ENCODE measurements at places on chromosomes 7 and 10.

GRCh38 chr10:70458329-70459060 lies 17.0 kb upstream of the NODAL start:
- DNase-seq = peak; percentile 43

- DNase-seq = no peak
These were observed 36.2 kb downstream of the PDE1C start for GRCh38 chr7:32034052-32034451.

GRCh38 chr7:29127527-29127926 lies 18.8 kb downstream of the CPVL start:
- no peak for DNase-seq

DNA sequence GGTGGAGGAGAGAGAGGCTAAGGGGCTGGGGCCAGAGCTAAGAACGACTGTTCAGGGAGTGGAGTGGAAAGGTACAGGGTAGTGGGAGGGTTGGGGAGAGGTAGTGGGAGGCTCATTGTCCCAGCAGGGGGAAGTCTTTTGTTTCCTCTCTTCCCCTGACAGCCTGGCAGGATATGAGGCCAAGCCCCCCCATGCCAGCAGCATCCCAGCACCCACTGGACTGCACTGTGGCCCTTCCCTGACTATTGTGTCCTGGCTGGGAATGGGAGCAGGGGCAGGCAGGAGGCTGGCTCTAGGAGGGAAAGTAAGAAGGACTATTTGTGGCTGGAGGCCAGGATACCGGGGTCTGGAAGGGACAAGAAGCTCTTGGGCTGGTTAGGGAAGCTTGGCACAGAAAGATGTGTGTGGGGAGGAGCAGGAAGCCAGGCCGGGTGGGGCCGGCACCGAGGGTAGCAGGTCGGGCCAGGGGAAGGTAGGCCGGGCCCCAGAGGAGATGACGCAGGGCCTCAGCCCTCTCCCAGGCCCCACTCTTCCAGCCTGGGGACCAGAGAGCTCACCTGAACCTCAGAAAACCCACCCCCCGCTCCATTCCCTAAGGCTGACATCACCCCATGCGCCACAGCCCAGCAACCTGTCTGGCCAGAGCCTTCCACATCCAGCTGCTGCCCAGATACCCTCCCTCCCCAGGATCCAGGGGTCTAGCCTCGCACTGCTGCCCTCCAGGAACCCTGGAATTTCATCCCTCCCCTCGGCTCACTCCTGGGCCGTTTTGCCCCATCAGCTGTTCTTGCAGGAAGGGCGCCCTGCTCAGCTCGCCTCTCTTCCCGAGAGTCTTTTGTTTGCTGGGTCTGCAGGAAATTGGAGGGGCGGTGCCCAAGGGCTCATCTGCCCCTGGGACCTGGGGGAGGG lies 8.8 kb upstream of the EPHB4 start:
- no peak for DNase-seq

GRCh38 chr7:151872531-151873401 lies 4.1 kb downstream of the PRKAG2 start:
- DNase-seq = no peak

GRCh38 chr7:66867198-66867790 lies 53.7 kb upstream of the TMEM248 start:
- no peak for DNase-seq

DNA sequence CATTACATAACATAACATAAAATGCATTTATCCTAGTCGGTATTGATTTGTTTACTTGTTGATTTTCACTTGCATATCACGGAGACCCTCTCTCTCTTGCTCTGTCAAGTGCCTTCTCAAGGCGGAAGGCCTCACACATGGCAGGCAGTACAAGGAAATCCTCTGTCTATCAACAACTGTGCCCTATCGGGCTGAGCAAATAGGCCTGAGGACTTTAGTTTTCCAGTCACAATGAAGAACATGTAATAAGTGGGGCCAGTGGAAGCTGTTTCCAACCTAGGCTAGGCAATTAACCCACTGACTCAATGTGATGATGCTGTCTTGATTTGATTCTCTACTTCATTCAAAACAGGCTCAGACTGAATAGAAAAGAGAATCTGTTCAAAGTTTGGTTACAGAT lies 44.9 kb upstream of the KMT2C start:
- no peak for DNase-seq

- DNase-seq = no peak
These were observed 110.1 kb downstream of the ARID5B start for GRCh38 chr10:62011558-62011957.

GRCh38 chr7:11436316-11436715 lies 395.7 kb downstream of the THSD7A start:
- no peak for DNase-seq

GRCh38 chr7:100353685-100354330 lies 4.1 kb upstream of the PILRB start:
- no peak for DNase-seq

GRCh38 chr7:27179503-27180430 lies 5.3 kb downstream of the HOXA11 start:
- peak; percentile 78 for DNase-seq

- peak; percentile 16 for DNase-seq
These were observed 384 bp downstream of the DCLRE1C start for GRCh38 chr10:14953424-14954000.

- no peak for DNase-seq
These were observed 213.6 kb upstream of the TBX20 start for GRCh38 chr7:35467456-35467978.

DNA sequence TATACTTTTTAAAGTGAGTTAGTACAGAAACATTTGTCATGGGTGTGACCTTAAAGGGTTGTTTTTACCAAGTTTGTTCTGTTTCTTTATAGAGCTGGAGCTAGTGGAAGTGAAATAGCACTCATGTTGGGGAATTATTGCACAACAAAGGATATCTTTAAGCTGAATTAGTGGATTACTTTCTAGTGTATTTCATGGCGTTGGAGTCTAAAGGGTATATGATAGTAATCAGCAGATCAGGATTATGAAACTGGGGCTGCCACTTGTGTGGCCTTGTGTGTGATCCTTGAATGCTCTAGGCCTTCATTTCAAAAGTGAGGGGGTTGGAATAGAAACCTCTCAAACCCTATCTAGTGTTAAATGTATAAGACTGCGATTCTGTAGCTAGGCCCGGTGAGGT lies 123.6 kb downstream of the LYZL1 start:
- no peak for DNase-seq

DNA sequence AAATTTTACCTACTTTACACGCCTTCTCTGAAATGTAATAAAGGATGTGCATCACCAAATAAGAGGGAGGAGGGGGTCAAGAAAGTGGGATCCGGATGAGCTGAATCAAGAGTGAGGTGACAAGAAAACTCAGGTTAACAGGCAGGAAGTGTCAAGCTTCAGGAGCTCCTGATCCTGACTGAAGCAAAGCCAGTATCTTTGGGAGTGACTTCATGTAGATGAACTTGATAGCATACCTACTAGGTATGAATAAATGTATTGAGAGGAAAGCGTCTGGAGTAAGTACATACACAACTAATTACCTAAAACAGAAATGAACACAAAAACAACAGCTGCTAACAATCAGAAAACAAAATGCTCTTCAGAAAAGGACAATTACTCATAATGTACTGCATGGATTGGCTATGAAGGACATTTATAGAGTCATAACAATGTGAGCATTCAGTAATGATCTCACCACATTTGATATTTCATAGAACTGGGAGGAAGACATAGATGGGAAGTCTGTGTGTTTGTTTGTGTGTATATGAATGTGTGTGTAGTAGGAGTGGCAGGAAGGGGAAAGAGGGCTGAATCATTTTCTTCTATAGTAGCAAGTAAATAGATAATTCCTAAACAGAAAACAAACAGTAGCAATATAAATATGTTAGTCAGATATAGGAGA lies 29.4 kb downstream of the PRKG1 start:
- DNase-seq = no peak

DNA sequence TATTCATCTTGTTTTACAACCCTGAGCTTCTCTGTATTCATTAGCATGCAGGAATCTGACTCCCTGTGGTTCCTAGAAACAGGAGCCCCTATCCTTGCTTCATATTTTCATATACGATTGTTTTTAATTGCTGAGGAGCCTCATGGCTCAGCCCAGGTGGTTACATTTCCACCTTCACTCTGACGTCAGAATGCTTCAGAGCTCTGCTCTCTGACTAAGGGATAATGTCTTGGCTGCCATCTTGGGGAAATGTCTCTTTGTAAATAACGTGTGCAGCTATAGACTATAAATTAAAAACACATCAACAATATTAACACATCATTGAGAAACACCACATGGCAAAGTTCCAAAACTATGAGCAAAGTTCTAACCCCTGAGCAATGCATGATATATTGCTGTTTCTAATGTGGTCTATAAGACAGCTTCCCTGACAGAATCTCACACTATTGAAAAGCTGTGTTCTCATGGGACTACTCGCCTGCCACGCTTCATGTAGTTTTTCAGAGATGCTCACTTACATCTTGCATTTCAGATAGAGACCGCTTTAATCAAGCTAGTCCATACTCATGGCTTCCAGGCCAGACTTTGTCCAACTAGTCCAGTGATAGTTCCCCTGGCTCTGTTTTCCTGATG lies 227.0 kb downstream of the SORCS3 start:
- no peak for DNase-seq

- no peak for DNase-seq
These were observed 127.1 kb upstream of the SVIL start for GRCh38 chr10:29761916-29762315.

DNA sequence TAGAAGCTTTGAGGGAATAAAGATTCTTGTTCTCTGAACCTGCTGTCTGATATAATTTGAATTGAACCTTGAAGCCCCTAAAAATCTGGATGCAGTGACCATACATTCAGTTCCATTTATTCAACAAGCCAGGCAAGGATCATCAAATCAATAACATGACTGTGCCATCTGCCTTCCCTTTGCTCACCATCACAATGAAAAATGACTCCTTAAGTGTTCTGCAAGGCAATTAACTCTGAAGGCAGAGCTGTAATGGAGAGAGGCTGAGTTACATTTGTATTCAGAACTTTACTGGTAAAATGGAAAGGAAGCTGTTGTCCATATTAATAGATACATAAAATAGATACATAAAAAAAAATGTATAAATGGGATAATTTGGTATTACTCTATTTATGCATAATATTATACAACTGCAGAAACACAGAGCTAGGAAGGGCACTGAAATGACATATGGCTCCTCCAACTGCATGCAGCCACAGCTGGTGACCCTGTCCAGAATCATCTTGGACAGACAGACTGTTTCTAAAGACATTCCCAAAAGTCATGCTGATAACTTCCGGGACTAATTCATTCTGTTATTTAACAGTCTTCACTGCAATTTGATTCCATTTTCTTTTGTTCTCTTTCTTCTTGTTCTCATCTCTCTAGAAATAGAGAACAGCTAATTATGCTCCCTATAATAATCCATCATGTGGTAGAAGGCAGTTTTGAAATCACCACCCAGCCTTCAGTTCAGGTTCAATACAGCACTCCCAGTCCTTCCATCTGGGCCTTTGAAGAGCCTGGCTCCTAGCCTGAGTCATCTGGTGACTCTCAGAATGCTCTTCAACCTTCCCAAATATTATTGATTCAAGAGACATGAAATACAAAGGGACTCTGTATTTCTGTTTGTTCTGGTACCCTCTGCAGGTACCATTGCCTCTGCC lies 412.6 kb downstream of the GFRA1 start:
- DNase-seq = no peak

DNA sequence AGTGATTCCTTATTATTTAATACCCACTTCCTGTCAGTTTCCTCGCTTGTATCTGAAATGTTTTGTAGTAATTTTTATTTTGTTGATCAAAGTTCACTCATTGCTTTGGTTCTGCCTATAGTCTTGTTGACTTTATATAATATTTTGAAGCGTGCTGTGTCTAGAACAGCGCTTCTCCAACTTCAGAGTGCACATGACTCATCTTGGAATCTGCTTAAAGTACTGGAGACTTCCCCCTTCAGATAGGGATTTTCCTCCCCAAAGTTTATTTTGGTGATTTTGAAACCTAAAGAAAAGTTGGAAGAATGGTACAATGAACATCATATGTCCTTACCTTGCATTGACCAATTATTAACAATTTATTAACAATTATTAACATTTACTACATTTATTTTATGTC lies 5.8 kb downstream of the COMTD1 start:
- no peak for DNase-seq

- DNase-seq = no peak
These were observed 51.7 kb downstream of the PROSER2 start for GRCh38 chr10:11874568-11875493.

DNA sequence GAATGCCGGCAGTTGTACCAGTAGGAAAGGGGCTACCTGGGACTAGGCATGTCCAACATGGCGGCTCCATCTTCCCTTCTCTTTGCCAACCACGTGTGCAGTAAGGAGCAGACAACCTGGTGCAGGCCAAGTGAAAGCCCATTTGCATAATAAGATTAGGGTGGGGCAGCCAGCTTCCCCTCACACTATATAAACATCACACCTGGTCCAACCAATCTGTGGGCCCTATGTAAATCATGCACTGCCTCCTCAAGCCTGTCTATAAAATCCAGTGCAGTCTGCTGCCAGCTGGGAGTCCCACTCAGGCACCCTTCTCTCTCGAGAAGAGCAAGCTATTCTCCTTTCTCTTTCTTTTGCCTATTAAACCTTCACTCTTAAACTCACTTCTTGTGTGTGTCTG lies 429.3 kb downstream of the CALN1 start:
- no peak for DNase-seq

DNA sequence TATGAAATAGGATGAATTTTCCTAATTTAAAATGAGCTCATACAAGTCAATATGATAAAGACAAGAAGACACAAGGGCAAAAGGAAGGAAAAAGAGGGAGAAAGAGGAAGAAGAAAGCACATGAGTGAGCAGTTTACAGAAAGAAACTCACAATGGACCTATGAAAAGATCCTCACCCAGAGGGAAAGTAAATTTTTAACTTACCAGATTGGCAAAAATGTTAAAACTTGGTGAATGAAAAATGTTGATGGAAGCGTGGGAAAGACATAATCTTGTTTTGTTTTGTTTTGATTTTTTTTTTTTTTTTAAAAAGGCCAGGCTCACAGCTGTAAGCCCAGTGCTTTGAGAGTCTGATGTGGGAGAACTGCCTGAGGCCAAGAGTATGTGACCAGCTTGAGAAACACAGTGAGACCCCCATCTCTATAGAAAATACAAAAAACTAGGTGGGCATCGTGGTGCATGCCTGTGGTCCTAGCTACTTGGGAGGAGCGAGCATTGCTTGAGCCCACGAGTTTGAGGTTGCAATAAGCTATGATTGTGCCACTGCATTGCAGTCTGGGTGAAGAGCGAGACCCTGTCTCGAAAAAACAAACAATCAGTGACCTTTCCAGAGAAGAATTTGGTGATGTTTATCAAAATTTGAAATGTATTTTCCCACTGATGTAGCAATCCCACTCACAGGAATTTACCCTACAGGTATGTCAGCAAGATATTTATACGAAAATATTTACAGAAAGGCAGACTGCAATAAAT lies 152.9 kb upstream of the ASAH2 start:
- no peak for DNase-seq

DNA sequence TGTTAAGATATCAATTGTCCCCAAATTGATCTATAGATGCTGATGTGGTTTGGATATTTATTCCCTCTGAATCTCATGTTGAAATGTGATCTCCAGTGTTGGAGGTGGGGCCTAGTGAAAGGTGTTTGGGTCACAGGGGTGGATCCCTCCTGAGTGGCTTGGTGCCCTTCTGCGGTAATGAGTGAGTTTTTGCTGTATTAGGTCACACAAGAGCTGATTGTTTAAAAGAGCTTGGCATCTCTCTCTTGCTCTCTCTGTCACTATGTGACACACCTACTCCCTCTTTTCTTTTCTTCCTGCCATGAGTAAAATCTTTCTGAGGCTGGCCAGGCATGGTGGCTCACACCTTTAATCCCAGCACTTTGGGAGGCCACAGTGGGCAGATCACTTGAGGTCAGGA lies 98.2 kb upstream of the KAT6B start:
- DNase-seq = no peak
